Activated naive CD4-positive, alpha-beta T cell treated with anti-CD3 and anti-CD28 coated beads for 36 hours (primary cell): ENCODE measurements at places on chromosomes 2 and 18.
A peak's percentile ranks its signal among the peaks of the same experiment; 100 is the strongest.

DNA sequence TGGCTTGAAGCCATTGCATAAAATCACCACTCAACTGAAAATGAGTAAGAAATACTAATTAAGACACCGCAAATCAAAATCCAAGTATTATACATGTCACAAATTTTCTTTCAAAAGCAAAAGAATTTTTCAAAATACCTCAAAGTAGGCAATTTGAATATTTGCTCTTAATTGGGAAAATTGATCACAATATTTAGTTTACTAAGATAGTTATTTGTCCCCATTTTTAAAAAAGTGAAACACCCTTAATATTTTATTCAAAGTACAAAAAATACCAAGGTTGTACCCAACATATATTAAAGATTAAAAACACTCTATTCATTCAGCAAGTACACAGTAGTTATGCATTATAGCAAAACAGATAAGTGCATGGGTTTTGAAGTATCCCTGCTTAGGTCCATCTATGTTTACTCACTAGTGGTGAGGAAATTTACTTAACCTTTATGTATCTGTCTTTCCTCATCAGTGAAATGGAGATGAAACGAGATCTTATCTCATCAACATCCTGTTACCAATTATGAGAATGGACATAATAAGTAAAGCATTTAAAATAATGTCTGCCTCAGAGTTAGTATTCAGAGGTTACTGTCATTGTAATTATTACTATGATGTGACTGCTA is 35.1 kb downstream of the VPS54 start:
- H3K36me3 ChIP-seq, result peaks cover 8% of the 10 kb centered on the region
- no peak overlapping the region for H3K4me3 ChIP-seq
- DNase-seq, result no peak
- H3K4me1 ChIP-seq, result peaks cover 20% of the 10 kb centered on the region
- H3K27ac ChIP-seq, result no peak overlapping the region
- H3K27me3 ChIP-seq, result no peaks in the 10 kb centered on the region

DNA sequence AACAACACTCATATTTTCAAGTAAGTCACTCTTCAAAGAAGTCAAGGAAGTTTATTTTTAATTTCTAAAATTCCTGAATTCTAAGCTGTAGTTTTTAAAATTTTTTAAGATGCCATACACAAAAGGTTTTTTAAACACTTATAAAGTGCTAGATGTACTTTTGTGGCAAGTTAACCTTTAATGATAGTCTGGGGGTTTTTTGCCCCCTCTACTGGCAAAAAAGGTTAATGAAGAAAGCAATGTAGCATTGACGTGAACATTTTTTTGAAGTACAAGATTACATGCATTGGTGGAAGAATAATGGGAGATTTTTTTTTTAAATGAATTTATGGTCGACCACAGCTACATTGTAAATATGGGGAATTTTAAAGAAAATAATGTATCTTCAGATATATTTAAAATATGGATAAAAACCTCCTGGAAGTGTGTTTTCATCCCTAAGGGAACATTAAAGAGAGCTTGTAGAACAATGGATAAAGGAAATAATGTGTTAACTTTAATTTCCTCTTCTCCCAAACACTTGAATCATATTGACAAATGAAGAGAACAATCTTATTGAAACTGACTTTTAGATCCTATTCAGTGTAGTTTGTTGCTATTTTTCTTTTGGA is 12.6 kb downstream of the ITPRID2 start:
- H3K4me1 ChIP-seq, result peaks cover 23% of the 10 kb centered on the region
- DNase-seq, result no peak
- H3K36me3 ChIP-seq, result peaks cover 41% of the 10 kb centered on the region

DNA sequence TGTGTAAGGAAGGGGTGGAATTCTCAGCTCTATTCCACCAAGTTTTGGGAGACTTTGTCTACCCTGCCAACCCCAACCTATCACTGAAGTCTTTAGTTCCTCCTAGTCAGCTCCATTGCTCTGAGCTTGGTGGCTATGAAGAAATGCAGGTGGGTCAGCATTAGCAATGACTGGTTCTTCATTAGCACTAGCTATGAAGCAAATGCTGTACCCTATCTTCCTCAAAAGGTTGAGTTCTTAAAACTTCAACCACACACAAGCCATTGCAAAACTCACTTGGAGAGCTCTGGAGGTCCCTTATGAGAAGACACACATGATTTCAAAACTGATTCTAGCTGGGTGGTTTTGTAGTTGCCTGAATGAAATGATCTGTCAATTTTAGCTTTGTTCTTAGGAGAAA is 193.8 kb downstream of the IKZF2 start:
- H3K36me3 ChIP-seq, result no peaks in the 10 kb centered on the region
- H3K4me1 ChIP-seq, result peaks cover 20% of the 10 kb centered on the region
- no peaks in the 10 kb centered on the region for H3K27me3 ChIP-seq
- H3K4me3 ChIP-seq, result no peak overlapping the region
- no peak for DNase-seq

- DNase-seq, result no peak
- H3K4me1 ChIP-seq, result no peaks in the 10 kb centered on the region
- H3K36me3 ChIP-seq, result no peaks in the 10 kb centered on the region
- H3K27me3 ChIP-seq, result peaks cover 3% of the 10 kb centered on the region
These were observed 133.0 kb downstream of the CELF4 start for GRCh38 chr18:37432436-37433195.

DNA sequence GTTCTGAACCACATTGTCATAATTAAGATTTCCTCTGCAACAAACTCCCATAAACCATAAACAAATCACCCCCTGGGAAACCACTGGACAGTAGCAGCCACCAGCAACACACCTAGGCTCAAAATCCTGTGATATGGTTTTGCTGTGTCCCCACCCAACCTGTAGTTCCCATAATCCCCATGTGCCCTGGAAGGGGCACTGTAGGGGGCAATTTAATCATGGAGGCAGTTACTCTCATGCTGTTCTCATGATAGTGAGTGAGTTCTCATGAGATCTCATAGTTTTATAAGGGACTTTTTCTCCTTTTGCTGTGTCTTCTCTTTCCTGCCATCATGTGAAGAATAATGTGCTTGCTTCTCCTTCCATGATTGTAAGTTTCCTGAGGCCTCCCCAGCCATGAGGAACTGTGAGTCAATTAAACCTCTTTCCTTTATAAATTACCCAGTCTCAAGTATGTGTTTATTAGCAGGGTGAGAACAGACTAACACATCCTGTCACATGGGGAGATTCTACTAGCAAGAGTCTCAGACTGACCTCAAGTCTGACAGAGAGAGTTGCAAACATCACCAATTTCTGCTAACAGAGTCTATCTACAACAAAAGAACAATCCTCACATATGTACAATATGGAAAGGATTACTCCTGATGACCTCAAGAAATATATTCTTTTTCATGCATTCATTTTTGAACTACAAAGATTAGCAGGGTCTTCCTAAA is 182.6 kb downstream of the GRB14 start:
- no peaks in the 10 kb centered on the region for H3K36me3 ChIP-seq
- no peak overlapping the region for H3K4me3 ChIP-seq
- H3K27ac ChIP-seq, result no peak overlapping the region
- DNase-seq, result no peak

DNA sequence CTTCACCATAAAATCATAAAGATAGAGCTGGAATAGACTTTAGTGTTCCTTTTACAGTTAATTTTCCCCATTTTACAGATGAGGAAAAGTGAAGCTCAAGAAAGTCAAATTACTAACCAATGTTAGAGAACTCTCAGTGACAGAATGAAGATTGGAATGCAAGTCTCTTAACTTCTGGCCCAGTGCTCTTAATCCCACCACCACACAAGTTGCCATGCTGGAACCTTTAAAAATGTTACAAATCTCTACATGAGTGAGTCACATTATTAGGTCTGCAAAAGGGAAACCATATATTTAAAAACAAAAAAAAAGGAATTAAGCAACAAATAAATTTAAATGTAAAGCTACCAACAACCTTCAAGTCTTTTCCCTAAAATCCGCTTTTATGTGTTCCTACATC is 3.5 kb downstream of the NCKAP1 start:
- DNase-seq, result no peak
- H3K36me3 ChIP-seq, result no peaks in the 10 kb centered on the region
- no peak overlapping the region for H3K4me3 ChIP-seq

GRCh38 chr2:71843391-71843850 is 304.2 kb downstream of the CYP26B1 start:
- H3K27me3 ChIP-seq, result peaks cover 8% of the 10 kb centered on the region
- no peaks in the 10 kb centered on the region for H3K4me1 ChIP-seq
- DNase-seq, result no peak
- H3K27ac ChIP-seq, result no peak overlapping the region

GRCh38 chr18:78971511-78972245 is 7.9 kb upstream of the SALL3 start:
- H3K4me1 ChIP-seq, result peaks cover 7% of the 10 kb centered on the region
- H3K27me3 ChIP-seq, result peaks cover 49% of the 10 kb centered on the region
- no peak overlapping the region for H3K27ac ChIP-seq
- no peaks in the 10 kb centered on the region for H3K36me3 ChIP-seq

- peaks cover 10% of the 10 kb centered on the region for H3K27me3 ChIP-seq
- H3K27ac ChIP-seq, result no peak overlapping the region
- H3K36me3 ChIP-seq, result no peaks in the 10 kb centered on the region
- no peaks in the 10 kb centered on the region for H3K4me1 ChIP-seq
These were observed 724.5 kb downstream of the EPHA4 start for GRCh38 chr2:220847589-220847988.

DNA sequence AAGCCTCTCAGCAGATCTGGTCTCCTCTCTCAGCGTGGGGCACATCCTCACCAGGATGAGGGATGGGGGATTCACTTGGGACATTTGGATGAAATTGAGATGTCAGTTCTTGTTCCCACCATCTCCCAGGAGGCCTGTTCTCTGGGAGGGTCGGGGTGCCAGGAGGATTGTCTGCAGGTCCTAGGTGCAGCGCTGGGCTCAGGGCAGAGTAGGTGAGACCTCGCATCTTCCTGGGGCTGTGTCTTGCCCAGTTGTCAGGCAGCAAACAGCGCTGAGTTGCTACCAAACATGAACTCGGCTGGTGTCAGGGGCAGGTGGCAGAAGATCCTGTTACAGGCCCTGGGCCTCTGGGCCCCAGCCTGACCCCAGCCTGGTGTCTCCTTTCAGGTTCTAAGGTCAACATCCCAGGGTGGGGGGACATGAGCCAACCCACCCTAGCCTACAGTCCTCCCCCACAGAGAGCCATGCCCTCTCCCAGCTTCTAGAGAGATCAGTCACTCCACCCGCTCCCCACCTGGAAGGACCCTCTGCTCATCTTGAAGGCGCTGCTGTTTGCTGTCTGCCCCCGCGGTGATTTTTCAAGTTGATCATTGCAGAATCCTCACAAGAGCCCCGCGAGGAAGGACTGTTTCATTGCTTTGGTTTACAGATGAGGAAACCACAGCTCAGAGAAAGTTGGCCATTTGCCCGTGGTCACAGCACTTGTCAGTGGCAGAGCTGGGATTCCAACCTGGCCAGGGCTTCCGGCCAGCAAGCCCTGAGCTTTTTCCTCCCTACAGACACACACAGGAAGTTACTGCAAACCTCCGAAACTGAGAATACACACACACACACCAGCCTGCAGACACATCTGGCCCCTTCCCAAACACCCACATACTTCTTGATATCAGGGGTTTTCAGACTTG is 83.9 kb downstream of the STPG4 start:
- DNase-seq, result peak; percentile 55
- peak overlapping the region; percentile 76 for H3K27ac ChIP-seq
- H3K4me3 ChIP-seq, result no peak overlapping the region
- H3K4me1 ChIP-seq, result peaks cover 32% of the 10 kb centered on the region
- peaks cover 8% of the 10 kb centered on the region for H3K36me3 ChIP-seq
- H3K27me3 ChIP-seq, result no peaks in the 10 kb centered on the region

GRCh38 chr2:159013103-159013502 is 44.7 kb downstream of the TANC1 start:
- peaks cover 6% of the 10 kb centered on the region for H3K4me1 ChIP-seq
- no peak overlapping the region for H3K4me3 ChIP-seq
- no peak overlapping the region for H3K27ac ChIP-seq
- DNase-seq, result no peak
- peaks cover 3% of the 10 kb centered on the region for H3K27me3 ChIP-seq

DNA sequence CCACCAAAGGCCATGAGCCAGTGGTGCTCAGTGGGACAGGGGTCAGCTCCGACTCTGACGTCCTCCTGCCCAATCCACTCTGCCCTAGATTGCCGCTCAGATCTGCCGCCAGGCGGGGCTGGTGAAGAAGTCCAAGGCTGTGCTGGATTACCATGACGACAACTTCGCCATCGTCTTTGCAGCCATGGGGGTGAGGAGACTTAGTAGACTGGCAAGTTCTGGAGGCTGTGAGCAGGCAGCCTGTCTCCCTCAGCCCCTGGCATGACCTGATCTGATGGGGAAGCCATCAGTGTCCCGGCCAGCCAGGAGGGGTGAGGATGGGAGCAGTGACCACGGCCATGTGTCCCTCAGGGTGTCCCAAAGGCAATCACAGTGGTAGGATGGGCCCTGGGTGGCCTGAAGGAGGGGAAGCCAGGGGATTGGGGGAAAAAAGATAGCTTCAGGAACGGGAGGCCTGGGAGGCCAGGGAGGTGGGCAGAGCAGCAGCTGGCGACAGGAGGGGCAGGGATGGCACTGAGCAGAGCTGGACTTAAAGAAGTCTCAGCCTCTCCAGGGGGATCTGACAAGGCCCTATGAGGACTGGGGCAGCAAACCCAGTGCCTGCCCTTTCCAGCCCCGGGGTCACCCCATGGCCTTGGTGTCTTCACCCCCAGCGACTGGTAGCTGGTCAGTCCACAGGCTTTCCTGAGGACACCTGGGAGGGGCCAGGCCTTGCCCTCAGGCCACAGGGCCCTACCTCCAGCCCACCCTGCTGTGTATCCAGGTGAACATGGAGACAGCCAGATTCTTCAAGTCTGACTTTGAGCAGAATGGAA is 17.4 kb upstream of the ANKRD53 start:
- no peak overlapping the region for H3K27ac ChIP-seq
- peaks cover 24% of the 10 kb centered on the region for H3K27me3 ChIP-seq
- peaks cover 5% of the 10 kb centered on the region for H3K4me1 ChIP-seq
- H3K36me3 ChIP-seq, result no peaks in the 10 kb centered on the region
- H3K4me3 ChIP-seq, result no peak overlapping the region

GRCh38 chr2:237418300-237418699 is 4.3 kb upstream of the COL6A3 start:
- H3K36me3 ChIP-seq, result no peaks in the 10 kb centered on the region
- H3K27me3 ChIP-seq, result peaks cover 4% of the 10 kb centered on the region
- peaks cover 12% of the 10 kb centered on the region for H3K4me1 ChIP-seq
- no peak overlapping the region for H3K4me3 ChIP-seq
- H3K27ac ChIP-seq, result no peak overlapping the region

DNA sequence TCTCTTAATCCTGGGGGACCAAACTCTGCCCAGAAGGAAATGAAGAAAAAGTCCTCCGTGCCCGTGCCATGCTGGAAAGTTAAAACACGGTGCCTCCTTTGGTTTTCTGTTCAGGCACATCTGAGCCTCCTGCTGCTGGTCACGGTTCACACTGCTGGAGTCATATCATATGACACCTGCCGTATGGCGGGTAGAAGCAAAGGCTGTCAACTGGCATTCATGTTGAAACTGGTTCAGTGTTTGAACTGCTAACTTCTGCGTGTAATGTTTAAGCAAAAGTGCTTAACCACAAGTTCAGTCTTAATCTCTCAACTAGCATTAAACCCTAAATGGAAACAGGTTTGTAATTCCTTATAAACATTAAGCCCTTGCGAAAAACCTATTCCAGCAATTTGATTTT is 3.1 kb downstream of the STK39 start:
- H3K27ac ChIP-seq, result peak overlapping the region; percentile 89
- peak; percentile 85 for DNase-seq
- peaks cover 4% of the 10 kb centered on the region for H3K36me3 ChIP-seq
- no peaks in the 10 kb centered on the region for H3K27me3 ChIP-seq
- H3K4me1 ChIP-seq, result peaks cover 35% of the 10 kb centered on the region
